GM06990 (cell line): ENCODE measurements at places on chromosomes 11 and 22.

GRCh38 chr22:20159076-20159475 is 8.2 kb upstream of the CCDC188 start:
- DNase-seq = no peak

DNA sequence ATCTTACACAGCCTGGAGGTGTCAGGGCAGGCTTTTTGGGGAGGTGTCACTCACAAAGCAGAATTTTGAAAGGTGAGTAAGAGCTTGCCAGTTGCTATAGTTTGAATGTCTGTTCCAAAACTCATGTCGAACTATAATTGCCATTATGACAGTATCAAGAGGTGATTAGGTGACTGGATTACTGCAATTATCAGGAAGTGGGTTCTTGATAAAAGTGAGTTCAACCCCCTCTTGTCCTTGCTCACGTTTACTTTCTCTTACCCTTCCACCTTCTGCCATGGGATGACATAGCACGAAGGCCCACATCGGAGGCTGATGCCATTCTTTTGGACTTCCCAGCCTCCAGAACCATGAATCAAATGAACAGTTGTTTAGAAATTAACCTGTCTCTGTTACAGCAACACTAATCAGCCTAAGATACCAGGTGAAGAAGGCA is 4.7 kb upstream of the C11orf86 start:
- DNase-seq = no peak

- no peak for DNase-seq
These were observed 2.1 kb downstream of the ACCS start for GRCh38 chr11:44068180-44068579.

DNA sequence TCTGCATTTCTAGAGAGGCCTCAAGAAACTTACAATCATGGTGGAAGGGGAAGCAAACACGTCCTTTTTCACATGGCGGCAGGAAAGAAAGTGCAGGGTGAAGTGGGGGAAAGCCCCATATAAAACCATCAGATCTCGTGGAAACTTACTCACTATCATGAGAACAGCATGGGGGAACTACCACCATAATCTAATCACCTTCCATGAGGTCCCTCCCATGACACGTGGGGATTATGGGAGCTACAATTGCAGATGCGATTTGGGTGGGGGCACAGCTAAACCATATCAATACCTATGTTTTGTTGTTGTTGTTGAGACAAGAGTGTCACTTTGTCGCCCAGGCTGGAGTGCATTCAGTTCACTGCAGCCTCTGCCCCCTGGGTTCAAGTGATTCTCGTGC is 29.9 kb downstream of the SFI1 start:
- DNase-seq = no peak

DNA sequence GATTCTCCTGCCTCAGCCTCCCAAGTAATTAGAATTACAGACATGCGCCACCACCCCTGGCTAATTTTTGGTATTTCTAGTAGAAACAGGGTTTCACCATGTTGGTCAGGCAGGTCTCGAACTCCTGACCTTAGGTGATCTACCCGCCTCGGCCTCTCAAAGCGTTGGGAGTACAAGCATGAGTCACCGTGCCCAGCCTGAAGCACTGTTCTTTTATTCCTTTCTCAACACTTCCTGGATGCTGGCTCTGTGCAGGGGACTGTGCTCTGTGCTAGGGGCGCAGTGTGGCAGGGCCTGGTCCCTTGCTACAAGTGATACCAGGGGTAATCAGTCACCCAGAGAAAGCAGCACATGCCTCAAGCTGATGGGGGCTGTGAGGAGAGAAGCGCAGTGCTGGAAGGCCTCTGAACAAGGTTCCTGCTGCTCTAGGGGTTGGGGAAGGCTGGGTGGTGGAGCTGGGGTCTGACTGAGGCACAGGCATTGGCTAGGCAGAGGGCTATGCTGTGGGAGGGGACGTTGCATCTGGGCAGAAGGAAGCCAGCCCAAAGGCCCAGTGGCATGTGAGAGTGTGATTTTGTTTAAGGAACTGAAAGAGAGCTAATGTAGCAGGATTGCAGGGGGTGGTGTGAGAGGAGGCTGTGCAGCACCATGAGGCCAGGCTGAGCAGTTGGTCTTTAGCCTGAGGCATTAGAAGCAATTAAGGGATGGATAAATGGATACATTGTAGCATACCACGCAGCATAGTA is 42.5 kb downstream of the CABIN1 start:
- DNase-seq = peak; percentile 41

GRCh38 chr11:101920992-101921391 is 4.7 kb upstream of the ANGPTL5 start:
- no peak for DNase-seq

DNA sequence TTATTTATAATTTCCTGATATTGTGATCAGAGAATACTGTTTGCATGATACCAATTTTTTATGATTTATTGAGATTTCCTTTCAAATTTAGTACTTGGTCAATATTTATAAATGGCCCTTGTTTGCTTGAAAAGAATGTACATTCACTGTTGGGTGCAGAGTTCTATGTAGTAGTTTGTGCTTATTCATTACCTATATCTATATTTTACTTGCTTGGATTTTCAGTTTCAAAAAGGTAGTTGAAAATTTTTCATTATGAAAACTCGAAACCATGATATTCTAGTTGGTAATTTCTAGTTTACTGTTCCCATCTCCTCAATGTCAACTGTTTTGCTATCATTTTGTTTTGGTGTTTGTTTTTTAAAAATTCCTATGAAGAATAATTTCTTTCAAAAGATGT is 155.7 kb downstream of the AASDHPPT start:
- peak; percentile 4 for DNase-seq

DNA sequence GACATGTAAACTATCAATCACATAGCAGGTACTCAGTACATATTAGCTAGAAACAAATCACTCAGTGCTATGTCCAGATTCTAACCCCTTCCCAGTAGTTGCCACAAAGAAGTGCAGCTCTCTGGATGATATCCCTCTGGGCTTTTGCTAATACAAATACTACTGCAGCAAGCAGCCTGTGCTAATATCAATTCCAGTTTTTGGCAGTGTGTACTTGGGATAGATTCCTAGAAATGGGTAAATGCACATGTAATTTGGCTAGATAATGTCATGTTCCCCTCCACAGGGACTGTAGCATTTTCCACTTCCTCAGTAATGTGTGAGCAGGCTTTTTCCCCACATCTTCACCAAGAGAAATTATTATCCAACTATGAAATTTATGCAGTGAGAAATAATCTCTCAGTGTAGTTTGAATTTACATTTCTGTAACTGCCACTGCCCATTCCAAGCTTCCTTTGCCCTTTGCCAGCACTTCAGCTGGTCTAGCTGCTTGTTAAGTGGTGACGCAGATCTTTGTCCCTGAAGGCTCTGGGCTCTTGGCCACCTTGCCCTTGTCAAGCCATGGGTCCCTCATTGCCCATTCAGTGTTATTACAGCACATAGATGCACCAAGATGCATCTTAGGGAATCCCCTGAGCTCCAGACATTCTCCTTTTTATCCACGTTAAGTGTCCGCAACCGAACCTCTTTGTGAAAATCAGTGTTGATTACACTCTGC is 107.1 kb upstream of the CLPB start:
- DNase-seq = no peak

DNA sequence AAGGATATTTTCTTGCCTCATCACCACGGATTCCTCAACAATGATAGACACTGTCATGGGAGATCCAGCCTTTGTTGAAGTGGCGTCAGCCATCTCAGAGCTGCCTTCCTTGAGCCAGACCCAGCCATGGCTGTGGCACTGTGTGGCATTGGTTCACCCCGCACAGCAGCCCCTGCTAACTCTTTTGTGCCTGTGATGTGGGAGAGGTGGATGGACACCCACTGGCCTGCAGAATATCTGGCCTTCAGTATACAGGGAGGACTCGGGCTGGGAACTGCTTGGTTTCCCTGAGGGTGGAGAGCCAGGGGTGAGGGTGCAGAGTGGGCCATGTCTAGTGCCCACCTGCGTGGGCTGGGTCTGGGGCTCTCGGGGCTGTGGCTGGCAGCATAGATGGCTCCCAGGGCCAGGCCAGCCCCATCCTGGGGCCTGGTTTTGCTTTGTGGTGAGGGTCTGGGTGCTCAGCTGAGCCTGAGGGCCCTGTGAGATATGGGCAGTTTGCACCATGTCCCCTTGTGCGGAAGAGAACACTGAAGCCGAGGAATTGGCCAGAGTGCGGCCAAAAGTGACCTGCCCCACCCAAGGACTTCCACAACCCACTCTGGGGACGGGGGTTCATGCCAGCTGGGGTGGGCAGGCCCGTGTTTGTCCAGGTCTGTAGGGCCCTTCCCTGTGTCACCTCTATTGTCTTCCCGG is 6.1 kb downstream of the CLDN5 start:
- no peak for DNase-seq

DNA sequence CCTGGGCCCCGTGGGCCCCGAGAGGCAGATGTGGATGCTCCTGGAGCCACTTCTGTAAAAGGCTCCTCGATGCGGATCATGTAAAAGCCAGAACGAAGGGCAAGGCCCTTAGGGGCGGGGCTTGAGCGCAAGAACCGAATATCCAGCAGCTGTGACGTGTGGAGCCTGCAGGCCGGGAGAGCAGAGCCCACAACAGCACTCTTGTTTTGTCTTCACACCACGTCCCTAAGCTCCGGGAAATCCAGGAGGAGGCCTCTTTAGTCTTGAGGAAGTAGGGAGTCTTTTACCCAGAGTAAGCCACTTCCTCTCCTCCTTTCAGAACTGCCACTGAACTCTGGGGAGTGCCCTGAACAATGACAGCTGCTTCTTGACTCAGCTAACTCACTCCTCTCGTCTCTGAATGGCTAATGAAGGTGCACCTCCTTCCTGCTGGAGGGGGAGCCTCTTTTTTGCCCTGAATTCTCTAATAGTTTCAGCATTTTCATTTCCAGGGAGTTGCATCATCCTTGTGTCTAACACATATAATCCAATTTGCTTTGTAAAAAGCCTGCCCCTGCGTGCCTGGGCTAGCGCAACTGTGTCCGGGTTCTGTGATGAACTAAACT is 12.5 kb downstream of the L3MBTL2 start:
- DNase-seq = no peak

GRCh38 chr11:100910808-100911207 is 218.8 kb downstream of the PGR start:
- DNase-seq = peak; percentile 68

GRCh38 chr11:119236891-119237290 is 30.8 kb downstream of the CBL start:
- DNase-seq = no peak

GRCh38 chr22:23715806-23716375 is 25.1 kb downstream of the RGL4 start:
- DNase-seq = no peak

DNA sequence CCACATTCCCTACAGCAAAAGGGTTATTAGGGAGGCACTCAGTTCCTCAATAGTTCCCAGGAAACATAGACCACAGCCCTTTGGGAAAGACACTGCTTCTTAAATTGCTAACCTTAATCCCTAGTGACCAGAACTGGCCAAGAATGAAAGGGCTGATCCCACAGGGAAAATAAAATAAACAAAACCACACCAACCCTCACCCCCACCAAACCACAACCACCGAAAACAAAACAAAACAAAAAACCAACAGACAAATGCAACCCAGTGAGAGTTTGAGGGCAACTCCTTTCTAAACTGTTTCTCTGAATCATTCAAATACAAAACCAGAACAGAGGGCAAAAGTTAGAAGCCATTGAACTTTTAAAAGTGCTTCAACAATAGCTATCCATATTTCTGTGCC is 57.2 kb downstream of the NAV2 start:
- no peak for DNase-seq

DNA sequence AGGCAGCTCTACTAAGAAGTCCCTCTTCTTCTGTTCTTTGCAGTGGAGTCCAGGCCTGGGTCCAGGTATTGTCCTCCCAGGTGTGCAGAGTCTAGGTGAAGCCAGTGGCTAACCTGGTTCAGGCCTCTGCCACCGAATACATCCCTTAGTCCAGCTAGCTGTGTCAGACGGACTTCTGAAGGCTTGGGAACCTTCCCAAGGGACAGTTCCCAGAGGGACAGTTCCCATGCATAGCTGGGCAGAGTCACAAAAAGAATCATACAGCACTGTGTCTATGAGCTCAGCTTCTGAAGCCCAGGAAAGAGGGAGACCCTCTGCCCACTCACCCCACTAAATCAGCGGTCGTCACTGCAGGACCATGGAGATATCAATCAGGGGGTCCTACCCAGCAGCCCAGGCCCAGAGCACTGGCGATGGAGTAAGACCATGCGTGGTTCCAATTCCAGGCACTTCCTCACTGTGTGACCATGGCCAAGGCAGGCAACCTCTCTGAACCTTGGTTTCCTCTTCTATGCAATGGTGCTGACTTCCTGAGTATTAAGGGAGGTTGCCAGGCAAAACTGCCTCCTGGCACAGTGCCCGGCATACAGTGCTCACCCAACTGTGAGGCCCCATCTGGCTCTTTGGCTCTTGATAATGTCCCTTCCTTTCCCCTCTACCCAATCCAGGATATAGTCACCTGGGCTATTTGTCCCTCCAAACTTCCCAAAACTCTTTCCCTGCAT is 3.4 kb downstream of the MS4A10 start:
- no peak for DNase-seq
